ENCODE measurements at places on chromosomes 2 and 18. TPM values are rescaled to one million over a fixed set of nuclear protein-coding genes. Genes with fewer than 3 reads are reported as not detected.

Gene FOXI3
- total RNA-seq, result 0.57 TPM

Gene CSRNP3
- 10.7 TPM for total RNA-seq

- DNase-seq, result no peak
These were observed 19.0 kb upstream of the HNMT start for GRCh38 chr2:137945229-137945628.

Gene TMEM163
- 3.7 TPM for total RNA-seq

Gene MOCOS
- 2.0 TPM for total RNA-seq

Gene EVX2
- not detected for total RNA-seq

GRCh38 chr2:229081411-229081810 is 189.7 kb downstream of the PID1 start:
- DNase-seq, result no peak

Gene HAAO
- total RNA-seq, result 14.5 TPM

Gene IL1F10
- not detected for total RNA-seq

Gene ZNF521
- total RNA-seq, result 39.1 TPM

- DNase-seq, result no peak
These were observed 15.5 kb downstream of the HEATR5B start for GRCh38 chr2:37068686-37069085.

Gene KATNAL2
- total RNA-seq, result 6.1 TPM

Gene DSG1
- not detected for total RNA-seq

GRCh38 chr2:67388680-67389079 is 8.5 kb upstream of the ETAA1 start:
- DNase-seq, result no peak

Gene EVA1A
- 11.5 TPM for total RNA-seq

Gene POLR1A
- total RNA-seq, result 47.9 TPM

DNA sequence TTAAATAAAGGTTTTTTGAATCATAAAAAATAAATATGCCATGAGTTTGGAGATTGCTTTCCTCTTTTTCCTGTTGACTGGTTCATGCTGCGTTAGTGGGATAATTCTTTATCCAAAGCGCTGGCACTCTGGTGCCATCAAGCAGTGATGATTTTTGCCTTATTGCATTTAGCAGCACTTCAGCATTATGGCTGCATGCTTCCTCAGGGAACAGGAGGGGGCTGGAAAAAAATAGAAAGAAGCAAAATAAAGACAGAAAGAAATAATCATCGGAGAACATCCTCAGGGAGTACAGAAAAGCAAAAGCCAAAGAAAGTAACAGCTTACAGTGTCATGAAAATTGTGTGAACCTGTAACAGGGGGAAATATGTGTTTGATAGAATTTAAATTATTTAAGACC is 1408.2 kb upstream of the PIK3C3 start:
- no peak for DNase-seq

DNA sequence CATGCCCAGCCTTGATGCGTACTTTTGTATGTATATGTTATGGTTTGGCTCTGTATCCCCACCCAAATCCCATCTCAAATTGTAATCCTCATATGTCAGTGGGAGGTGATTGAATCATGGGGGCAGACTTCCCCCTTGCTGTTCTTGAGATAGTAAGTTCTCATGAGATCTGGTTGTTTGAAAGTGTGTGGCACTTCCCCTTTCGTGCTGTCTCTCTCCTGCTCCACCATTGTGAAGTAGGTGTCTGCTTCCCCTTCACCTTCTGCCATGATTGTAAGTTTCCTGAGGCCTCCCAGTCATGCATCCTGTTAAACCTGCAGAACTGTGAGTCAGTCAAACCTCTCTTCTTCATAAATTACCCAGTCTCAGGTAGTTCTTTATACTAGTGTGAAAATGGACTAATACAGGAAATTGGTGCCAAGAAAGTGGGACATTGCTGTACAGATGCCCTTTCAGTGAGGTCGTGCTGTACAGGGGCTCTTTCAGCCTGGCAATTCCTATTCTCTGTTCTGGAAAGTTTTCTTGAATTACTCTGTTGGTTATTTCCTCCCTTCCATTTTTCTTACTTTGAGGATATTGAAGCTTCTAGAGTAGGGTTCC is 38.2 kb downstream of the KCMF1 start:
- no peak for DNase-seq

- DNase-seq, result no peak
These were observed 22.8 kb downstream of the NFE2L2 start for GRCh38 chr2:177241711-177242120.

- DNase-seq, result no peak
These were observed 158.3 kb downstream of the RTN4 start for GRCh38 chr2:54891909-54892308.

DNA sequence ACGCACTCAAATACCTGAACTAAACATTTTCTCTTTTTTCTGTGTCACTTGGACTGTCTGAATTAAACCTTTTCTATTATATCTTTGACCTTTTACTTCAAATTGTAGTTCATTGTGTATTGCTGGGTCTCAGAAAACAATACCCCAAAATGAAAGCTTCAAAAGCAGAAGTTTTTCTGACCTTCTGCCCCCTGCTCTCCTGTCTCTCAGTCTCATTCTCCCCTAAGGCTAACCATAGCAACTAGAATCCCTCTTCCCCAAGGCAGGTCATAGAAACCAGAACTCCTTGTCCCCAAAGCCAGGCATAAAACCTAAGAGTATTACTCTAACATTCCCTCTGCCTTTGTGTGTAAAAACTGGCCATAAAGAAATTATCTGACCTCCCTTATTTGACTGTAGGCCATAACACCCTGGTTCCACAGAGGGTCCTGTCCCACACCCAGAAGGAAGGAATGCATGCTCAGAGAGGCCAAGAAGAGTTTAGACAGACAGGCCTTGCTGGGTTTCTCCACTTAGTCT is 93.5 kb upstream of the B3GNT2 start:
- no peak for DNase-seq

DNA sequence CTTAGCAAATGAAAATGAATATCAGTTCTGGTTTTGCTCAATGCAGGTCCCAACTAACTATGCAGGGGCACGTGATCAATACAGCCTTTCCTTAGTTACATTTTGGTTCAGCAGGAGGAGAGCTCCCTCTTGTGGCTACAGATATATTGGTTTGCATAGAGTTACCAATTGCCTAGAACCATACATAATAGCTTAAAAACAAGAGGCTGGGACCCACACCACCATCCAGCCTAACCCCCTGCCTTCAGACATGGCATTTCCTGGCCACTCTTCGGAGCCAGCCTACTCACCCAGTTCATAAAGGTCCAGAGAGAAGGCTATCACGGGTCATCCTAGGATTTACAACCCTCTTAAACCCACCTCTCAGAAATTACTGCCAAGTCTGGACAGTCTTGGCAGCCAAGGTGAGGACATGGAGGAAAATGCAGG is 10.5 kb downstream of the CCDC93 start:
- peak; percentile 26 for DNase-seq

Gene AAK1
- total RNA-seq, result 42.5 TPM

Gene SLC66A2
- total RNA-seq, result 31.6 TPM

DNA sequence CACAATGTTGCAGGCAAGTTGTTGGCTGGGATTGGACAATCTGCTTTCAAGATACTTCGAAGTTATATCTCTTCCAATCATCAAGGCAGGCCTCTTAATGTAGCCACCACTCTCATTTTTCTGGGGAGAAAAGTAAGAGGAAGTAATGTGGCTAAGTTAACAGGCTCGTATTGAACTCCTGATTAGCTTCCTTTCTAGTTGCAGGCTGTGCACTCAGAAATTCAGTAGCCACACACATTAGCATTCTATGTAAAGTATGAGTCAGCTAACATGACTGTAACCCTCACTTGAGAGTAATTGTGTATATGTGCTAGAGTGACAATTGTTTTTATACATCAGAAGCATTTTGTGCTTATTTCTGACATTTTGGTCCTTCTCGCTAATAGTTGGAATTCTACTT is 3.3 kb downstream of the TWSG1 start:
- DNase-seq, result no peak

Gene IER3IP1
- total RNA-seq, result 8.4 TPM

DNA sequence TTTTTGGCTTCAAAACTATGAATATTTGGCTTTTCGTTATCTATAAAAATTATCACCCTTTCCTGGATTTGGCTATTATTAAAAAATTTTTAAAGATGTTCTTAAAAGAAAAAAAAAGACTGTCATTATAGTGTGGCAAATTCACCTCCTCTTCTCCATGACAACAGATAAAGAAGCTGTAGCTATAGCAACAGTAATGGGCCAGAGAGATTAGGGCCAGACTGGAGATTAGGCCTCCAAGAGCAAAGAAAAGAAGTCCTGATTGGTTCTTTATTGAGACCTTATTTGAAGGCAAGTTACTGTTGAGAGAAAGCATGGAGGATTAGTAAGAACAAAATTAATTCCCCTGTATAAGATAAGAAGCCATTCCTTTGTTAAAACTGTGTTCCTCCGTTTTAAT is 812.5 kb downstream of the DCC start:
- DNase-seq, result no peak

- DNase-seq, result no peak
These were observed 564.6 kb upstream of the PKDCC start for GRCh38 chr2:41483226-41483625.

Gene ABCG5
- total RNA-seq, result not detected

Gene DLGAP1
- total RNA-seq, result 16.7 TPM

DNA sequence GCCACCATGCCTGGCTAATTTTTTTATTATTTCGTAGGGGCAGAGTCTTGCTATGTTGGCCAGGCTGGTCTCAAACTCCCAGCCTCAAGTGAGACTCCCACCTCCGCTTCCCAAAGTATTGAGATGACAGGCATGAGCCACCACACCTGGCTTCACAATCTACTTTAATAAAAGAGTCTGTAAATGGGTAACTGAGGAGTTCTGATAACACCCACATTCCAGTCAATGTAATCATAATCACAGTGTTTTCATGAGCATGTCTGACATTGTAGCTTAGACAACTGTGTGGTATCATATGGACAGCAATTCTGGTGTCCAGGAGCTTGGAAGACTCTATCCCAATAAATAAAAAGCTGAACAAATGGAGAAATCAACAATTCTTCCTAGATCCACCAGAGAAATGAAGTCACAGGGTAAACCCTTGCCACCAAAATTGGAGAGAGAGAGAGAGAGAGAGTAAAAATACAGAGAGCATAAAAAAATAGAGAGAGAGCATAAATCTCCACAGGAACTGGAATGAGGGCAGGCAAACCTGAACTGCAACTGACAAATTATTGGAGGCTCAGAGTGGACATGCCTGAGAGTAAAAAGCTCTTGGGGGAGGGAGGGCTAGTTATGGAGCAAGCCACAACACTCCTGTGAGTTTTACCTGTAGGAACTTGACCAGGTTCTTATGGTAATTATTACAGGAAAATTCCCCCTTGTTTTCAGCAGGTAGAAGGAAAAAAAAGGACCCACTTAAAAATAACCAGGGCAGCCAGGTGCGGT is 12.4 kb upstream of the NBEAL1 start:
- DNase-seq, result no peak

GRCh38 chr2:194870974-194871535 is 786.0 kb upstream of the SLC39A10 start:
- no peak for DNase-seq

DNA sequence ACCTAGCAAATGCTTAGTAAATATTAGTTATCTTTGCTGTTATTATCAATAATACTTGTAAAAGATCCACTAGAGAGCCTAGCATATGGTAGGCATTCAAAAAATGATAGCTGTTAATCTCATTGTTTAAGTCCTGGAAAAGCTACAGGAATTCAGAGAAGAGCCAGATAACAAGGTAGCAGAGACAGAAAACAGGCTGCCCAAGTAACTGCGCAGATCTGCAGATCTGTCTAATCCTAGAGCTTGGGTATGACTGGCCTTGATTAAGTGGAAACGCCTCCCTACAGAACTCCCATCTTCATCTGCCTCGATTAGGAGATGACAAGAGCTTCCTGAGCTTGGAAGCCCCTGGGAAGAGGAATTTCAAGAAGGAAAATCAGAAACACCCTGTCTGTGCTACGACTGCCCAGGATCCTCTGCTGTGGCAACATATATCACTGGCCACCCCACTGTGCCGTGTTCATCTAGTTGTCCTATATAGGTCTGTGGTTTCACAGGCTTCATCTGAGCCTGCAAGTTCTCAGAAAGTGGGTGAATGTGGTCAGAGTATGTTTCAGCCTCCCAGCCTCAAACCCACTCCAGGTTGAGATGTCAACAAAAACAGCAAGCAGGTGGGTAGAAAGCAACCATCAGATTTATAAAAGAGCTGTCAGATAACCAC is 151.5 kb upstream of the PKDCC start:
- DNase-seq, result no peak
